GM13976 (cell line): ENCODE measurements at places on chromosomes 5 and 9.

- peak; percentile 89 for DNase-seq
These were observed at the start of gene HOMER1 for GRCh38 chr5:79513704-79514390. Gene HOMER1, minus strand, starts transcription at chr5:79514134. Its CDS starts 1,360 bp downstream, at chr5:79512774.

DNA sequence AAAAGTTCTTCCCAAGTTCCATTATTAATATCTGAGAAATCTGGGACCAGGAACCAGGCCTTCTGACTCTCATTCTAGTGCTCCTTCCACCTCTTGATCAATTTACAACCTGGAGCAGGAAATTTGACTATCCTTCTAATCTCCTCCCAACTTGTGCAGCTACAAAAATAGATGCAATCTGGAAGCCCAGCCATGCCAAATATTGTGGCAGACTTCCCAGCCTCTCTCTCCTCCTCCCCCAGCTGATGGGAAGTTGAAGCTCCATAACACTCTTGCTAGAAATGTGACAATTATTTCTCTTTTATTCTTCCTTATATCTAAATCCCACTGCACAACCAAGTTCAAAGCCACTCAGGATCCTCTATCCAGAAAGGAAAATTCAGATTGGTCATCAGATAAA is 252.1 kb downstream of the SEC61B start:
- DNase-seq: no peak

DNA sequence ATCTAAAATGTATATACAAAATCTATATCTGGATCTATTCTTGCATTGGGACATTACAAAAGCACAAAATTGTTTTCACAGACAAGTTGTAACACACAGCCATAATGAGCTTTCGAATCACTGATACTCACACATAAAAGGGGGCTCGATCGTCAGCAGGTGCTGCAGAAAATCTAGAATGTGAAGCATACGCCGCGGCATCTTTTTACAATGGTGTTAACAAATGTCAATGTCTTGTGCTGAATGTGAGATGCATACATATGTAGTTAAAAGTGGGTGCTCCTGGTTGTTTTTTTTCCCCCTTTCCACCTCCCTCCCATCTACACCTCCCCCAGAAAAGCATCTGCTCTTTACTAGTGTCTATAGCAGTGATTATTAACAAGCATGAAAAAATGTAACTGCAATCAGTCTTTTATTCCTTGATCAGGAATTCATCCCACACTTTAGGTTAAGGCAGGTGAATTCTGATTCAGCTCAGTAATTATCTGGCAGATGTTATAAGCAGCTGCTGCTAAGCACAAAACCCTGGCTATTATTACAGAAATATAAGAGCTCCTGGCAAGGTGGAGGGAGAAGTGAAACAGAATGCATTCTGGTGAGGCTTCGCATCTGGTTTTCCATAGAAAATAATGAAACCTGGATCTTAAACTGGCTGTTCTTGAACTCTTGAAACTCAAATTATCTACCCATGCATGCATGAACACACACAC is 114.1 kb downstream of the MPDZ start:
- no peak for DNase-seq

DNA sequence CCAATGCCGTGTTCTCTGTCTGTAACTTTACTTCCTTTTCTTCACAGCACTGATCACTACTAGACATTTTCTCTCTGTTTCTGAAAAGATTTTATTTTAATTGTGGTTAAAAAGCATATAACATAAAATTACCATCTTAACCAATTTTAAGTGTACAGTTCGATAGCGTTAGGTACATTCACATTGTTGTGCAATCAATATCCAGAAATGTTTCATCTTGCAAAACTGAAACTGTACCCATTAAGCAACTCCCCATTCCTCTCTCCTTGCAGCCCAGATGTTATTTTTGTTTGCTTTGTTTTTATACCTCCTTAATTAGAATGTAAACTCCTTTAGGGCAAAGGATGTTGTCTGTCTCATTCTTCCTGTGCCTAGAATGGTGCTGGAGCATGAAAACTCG is 47.5 kb downstream of the COL27A1 start:
- no peak for DNase-seq

DNA sequence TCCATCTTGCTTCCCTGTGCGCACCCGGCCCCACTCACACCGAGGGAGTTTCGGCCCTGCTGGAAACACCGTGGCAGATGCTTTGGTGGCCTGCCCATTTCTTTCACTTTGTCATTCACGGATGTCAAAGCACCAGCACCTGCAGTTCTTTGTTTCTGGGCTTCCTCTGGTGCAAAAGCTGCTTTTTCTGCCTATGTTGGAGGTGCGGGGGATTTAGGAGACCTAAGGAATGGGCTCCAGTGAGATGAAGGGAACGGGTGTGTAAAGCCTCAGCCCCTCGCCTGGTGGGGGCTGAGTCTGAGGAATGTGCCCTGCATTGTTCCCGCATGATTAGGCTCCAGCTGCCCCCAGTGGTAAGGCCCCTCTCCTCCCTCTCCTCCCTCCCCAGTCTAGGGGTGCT is 62.3 kb downstream of the THBS4 start:
- DNase-seq: no peak

- no peak for DNase-seq
These were observed 35.5 kb upstream of the ELL2 start for GRCh38 chr5:95996904-95997723.

DNA sequence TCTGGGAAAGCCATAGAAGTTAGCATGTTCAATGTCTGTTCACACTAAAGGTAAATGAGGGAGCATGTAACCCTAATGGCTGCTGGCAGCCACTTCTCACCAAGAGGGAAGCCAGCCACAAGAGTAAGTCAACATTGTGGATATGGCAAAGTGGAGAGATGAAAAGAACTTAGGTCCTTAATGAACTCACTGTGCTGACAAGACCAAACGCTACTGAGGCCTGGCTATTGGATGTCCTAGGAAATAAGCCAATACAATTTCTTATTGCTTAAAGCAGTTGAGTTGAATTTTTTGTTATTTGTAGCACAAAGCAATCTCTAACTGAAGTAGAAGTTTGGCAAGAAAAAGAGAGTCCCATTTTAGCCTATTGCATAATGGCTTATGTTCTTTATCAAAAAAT is 6.8 kb downstream of the GPR150 start:
- DNase-seq: no peak

- DNase-seq: no peak
These were observed 10.0 kb upstream of the PLIN2 start for GRCh38 chr9:19137282-19137681.

DNA sequence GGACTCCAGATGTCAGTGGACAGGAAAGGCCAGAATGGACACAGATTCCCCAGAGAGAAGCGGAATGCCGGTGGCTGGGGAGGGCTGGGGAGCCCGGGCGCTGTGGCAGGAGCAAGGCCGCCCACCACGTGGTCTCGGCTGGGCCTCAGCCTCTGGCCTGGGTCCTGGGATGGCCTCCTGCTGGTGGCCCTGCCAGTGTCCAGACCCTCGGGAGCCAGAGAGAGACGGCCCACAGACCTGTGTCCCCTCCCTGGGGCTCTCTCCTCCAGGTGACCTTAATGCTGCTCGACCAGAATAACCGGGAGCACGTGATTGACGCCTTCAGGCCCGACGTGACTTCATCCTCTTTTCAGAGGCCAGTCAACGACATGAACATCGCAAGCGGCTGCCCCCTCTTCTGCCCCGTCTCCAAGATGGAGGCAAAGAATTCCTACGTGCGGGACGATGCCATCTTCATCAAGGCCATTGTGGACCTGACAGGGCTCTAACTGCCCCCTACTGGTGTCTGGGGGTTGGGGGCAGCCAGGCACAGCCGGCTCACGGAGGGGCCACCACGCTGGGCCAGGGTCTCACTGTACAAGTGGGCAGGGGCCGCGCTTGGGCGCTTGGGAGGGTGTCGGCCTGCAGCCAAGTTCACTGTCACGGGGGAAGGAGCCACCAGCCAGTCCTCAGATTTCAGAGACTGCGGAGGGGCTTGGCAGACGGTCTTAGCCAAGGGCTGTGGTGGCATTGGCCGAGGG is 19.0 kb downstream of the FBXW5 start:
- no peak for DNase-seq

DNA sequence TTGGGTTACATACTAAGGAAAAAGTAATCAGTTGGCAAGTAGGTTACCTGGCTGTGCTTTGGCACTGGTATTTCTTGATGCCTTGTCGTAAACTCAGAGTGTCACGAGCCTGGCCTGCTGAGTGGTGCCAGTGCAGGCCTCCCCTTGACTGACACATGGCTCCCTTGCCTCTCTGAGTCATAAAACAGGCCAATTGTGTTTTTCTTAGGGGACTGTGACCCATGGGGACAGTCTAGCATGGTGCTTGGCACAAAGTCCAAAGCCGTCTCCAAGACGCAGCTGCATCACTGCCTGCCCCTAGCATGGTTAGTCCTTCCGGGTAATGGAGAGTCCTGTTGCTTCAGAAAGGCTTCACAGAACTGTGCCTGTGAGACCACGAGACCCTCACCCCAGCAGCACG is 132.5 kb downstream of the MVB12B start:
- DNase-seq: no peak

- DNase-seq: no peak
These were observed 66.0 kb upstream of the PANK3 start for GRCh38 chr5:168645195-168645594.

DNA sequence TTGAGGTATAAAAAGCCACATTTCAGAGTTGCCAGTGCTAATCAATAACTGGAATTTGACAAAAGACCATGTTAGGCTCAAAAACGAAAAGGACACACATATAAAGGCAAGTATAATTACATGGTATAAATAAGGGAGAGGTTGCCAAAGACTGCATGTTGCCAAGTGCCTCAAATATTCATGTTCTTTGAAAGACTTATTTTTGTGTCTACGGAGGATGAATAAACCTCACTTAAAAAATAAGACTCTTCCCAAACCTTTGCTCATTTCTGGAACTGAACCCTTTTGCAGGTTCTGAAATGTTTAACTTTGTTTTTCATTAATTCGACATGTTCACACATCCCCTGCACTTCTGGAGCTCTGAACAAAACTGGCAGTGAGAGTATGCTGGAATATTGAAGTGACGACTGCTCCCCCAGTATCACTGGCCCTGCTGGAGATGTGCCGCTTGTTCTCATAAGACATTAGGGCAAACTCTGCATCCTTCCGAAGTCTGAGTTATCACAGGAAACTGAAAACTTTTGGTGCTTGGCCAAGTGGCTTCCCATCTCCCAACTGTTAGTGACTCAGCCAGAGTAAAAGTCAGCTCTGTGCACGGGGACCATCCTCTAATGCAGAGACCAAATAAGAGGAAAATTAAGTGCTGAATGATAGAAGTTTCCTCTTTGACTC is 336.8 kb downstream of the GLIS3 start:
- no peak for DNase-seq

- no peak for DNase-seq
These were observed 176.6 kb downstream of the ARHGAP26 start for GRCh38 chr5:142946547-142947426.

- no peak for DNase-seq
These were observed 233.6 kb upstream of the SLC24A2 start for GRCh38 chr9:20022410-20022809.

DNA sequence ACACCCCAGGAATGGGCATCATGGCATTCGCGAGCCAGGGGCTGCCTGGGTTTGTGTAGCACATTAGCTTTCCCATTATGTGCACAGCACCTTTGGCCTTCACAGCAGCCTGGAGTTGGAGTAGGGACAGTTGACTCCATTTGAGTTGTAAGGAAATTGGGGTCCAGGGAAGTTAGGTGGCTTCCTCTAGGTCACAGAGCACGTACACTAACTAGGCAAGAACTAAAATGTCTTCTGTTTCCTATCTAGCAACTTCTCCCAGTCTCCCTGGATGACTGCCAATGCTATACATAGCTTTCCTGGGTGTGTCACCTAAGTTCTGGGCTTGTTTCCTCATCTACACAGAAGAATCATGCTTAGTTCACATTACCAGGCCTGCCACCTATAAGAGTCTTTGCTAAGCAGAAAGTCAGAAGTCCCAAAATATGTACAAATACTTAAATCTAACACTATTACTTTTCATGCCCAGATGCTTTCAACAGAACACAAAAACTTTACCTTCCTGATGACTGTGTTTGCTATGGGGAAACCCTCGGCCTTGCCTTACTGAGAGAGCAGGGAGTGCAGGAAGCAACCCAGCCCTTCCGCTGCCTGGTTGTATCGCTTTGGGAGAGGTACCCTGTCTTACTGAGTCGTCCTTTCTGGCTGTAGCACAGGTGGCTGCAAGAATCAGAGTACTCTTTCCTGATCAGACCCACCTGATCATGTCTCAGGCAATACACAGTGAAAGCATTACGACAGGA is 12.0 kb downstream of the MACROH2A1 start:
- no peak for DNase-seq

GRCh38 chr5:5140479-5141338 is 579 bp downstream of the ADAMTS16 start:
- peak; percentile 32 for DNase-seq

DNA sequence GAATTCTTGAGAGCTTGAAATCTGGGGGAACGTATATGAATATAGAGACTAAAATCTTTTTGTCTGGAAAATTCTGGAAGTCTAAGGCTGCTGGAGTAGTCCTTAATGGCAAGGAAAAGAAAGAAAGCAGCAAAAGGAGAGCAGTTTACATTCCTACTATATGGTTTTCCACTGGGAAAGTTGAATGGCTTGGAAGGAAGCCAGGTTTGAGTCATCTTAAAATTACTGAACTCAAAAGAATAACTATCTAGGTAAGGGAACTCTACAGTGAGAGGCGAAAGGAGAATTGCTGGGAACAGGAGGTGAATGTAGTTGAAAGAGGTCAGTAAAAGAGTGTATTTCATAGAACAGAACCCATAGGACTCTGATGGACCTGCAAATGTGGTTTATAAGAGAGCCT is 258.1 kb upstream of the EDIL3 start:
- DNase-seq: no peak

- DNase-seq: no peak
These were observed 16.1 kb downstream of the PALM2AKAP2 start for GRCh38 chr9:109796078-109796477.

- no peak for DNase-seq
These were observed 732.7 kb downstream of the SEMA5A start for GRCh38 chr5:8813180-8813579.

DNA sequence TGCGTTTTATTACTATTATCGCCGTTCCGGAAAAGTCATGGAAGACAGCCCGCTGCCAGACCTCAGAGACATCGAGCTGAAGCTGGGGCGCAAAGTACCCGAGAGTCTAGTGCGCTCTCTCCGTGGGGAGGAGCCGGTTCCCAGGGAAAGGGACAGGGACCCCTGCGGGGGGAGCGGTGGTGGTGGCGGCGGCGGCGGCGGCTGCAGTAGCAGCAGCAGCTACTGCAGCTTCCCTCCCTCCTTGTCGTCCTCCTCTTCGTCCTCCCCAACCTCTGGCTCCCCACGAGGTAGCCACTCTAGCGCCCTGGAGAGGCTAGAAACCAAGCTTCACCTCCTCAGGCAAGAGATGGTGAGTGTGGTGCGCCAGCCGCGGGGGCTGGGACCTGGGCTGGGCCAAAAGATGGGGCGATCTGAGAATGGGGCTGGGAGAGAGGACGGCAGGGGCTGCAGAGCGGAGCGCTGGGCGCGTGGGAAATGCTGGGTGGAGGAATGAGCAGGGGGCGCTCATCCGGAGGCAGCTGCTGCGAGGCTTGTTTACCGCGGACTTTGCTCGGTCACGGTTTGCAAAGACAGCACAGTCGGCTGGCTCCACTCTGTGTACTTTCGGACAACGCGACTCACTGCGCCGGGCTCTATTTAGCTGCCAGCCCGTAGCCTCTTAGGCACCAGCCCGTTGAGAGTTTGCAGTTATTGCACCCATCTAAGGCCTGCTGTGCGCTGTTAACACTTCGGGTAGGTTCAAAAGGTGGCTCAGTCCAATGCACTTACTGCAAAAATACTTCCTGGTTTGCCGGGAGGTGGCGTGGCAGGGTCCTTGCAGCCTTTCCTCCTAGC is 1.1 kb downstream of the LURAP1L start:
- DNase-seq: peak; percentile 67

- DNase-seq: no peak
These were observed 164.8 kb downstream of the MACROH2A1 start for GRCh38 chr5:135234242-135234641.
